Right renal pelvis (tissue), 4 donors: ENCODE measurements at places on chromosomes 3 and 15. TPM values are rescaled to one million over a fixed set of nuclear protein-coding genes. Genes with fewer than 3 reads are reported as not detected.

Gene GRAMD1C
- polyA plus RNA-seq = 22.1 TPM

Gene ITIH3
- 4.8 TPM for polyA plus RNA-seq

Gene LRRC15
- not detected for polyA plus RNA-seq

Gene PRR20G
- polyA plus RNA-seq = not detected

Gene OXSR1
- polyA plus RNA-seq = 48.1 TPM

DNA sequence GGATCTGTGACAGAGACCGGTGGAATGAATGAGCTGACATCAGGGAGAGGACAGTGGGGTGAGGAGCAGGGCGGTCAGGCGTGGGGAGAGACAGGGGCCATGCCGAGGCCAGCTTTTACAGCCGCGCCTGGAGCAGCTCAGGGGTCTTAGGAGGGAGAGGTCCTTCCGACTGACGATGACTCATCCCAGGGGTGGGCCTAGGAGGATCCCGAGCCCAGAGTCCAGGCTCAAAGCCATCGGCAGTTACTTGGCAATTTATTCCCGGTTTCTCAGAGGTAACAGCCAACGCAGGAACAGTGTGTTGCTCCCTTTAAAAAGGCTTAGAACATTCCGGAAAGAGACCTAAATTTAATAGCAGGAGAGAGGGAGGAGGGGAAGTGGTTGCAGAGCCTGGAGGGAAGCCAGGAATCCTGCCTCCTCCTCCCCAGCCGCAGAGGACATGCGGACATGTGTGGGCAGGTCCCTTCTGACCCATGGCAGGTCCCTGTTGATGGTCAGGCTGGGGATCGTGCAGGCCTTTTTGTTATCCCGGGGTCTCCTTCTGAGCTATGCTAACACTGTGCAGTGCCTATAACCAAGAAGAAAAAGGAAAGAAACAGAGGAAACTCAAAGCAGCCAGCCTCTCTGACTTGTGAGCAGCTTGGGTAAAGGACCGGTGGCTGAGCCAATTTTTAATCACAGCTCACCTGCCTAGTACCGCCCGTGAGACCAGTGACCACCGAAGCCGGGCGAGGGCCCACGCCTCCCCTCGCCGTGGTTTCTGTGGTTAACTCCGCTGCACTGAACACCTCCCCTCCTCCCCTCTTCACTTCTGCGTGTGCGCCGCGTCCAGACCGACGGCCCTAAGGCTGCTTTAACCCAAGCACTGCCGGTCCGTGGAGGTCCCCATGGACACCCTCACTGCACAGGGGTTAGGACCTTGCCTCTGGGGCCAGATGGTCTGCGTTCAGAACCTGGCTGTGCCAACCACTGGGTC lies 392.4 kb upstream of the PROK2 start:
- DNase-seq = peak; percentile 49

DNA sequence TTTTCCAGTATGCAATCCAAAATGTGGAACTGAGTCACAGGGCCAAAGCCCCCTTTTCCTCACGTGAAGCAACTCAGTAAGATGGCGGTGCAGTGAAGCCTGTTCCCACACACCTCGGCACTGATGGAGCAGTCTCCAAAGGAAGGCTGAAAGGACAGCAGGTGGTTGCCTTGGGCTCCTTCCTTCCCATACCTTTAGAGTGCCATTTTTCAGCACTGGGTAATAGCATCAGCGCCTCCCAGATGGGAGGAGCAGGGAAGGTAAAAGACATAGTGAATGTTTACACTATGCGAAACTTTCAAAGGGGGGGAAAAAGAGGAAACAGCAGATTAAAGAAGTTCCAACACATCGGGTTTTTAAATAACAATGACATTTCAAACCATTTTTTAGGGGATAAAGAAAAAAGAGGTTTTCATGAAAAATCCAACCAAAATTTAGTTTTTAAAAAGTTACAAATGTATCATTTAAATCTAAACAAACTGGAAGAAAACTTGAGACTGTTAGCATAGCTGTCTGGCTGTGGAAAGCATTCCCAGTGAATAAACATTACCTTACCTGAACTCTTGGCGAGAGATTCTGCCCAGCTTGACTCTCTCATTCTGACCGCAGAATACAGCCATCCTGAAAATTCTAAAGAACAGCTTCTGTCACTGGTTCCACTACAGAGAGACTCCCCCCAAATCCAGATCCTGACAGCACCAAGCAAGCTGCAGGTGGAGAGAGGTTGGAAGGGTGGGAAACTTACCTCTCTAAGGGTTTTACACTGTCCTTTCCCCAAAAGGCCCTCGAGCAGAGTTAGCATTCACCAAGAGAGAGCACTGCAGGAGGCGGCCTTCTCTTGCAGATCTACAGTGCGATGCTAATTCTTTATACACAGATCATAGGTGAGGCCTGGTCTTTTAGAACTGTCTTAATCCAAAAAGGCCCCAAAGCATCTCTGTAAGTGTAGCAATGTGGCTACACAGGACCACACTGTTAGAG lies 32.6 kb downstream of the ABCC5 start:
- no peak for DNase-seq

GRCh38 chr15:89429023-89429422 lies 67.4 kb downstream of the RHCG start:
- DNase-seq = no peak

DNA sequence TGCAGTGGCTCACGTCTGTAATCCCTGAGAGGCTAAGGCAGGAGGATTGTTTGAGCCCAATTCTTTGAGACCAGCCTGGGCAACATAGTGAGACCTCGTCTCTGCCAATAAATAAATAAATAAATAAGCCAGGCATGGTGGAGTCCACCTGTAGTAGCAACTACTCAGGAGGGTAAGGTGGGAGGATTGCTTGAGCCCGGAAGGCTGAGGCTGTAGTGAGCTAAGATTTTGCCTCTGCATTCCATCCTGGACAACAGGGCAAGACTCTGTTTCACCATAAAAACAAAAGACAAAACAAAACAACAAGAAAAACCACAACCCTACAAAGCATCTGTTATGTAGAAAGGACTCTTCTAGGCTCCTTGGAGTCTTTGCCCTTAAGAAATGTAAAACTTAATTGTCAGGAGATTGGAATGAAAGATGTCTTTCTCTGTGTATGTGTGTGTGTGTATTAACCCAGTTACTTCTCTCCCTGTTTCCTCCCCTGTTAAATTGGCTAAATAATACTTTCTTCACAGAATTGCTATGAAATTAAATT lies 9.5 kb downstream of the NECTIN3 start:
- no peak for DNase-seq

- no peak for DNase-seq
Observed at GRCh38 chr15:92011611-92012367, 158.3 kb downstream of the SLCO3A1 start.

- no peak for DNase-seq
Observed at GRCh38 chr3:140148824-140149390, 213.9 kb downstream of the CLSTN2 start.

- DNase-seq = no peak
Observed at GRCh38 chr15:52217186-52217585, 26.0 kb upstream of the GNB5 start.

GRCh38 chr15:30001602-30002001 lies 81.2 kb upstream of the GOLGA8J start:
- no peak for DNase-seq

DNA sequence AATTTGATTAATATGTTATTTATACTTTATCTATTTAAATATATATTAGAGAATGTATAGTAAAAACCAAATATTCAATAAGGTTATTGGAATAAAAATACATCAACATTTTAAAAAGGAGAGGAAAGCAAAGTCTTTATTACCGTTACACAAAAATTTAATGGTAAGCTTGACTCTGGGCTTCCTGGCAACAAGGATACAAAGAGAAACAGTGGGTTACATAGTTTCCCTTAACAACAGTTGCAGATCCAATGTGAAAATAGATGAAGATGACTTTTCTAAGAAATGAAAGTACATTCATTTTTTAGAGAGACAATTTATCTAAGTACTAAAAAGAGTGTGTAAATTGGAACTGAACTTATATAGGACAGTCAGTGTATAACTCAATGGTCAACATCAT lies 6.0 kb upstream of the PHLDB2 start:
- no peak for DNase-seq

DNA sequence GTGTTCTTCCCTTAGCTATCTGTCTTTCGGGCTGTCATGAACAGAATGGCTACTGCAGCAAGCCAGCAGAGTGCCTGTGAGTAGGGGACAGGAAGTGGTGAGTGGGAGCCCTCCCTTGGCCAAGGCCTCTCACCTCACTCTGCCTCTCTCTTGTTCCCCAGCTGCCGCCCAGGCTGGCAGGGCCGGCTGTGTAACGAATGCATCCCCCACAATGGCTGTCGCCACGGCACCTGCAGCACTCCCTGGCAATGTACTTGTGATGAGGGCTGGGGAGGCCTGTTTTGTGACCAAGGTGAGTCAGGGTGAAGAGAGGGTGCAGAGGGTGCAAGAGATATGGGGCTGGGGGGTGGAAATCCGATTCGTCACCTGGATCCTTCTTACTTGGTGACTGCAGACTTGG lies 3.0 kb downstream of the DLL4 start:
- no peak for DNase-seq

DNA sequence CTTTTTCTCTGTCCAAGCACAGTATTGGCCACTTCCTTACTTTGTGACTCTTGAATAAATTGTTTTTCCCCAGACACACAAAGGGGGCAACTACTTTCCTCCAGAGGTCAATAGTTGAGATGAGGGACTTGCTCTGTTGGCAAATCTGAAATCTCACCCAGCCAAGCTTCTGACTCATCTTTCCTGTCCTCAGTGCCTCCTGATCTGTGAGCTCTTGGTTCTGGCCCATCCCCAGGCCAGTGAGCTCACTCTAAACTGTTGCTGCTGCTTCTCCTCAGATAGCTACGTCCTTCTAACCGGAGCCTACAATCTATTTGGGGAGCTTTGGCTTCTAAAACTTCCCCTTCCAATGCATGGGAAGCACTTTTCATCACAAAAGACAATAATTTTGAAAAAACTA lies 50.0 kb upstream of the NMD3 start:
- DNase-seq = no peak

DNA sequence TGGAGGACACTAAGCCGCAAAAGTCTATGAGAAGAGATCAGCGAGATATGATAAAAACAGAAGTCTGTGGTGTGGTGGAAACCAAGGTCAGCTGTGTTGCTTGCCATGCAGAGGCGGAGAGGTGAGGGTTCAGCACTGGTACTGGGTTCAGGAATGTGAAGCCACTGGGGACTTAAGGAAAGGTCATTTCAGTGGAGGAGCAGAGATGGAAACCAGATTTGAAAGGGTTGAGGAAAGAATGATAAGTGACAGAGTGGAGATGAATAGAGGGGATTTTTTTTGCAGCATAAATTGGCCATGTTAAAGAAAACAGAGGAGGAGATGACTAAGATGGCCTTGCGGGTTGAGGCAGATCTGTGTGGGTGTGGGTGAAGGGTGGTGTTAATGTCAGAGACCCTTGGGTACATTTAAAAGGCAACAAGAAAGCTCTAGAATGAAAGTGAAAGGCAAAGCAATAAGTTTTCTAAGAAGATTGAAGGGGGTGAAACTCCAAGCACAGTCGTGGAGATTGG lies 265.5 kb downstream of the ADAMTSL3 start:
- no peak for DNase-seq

DNA sequence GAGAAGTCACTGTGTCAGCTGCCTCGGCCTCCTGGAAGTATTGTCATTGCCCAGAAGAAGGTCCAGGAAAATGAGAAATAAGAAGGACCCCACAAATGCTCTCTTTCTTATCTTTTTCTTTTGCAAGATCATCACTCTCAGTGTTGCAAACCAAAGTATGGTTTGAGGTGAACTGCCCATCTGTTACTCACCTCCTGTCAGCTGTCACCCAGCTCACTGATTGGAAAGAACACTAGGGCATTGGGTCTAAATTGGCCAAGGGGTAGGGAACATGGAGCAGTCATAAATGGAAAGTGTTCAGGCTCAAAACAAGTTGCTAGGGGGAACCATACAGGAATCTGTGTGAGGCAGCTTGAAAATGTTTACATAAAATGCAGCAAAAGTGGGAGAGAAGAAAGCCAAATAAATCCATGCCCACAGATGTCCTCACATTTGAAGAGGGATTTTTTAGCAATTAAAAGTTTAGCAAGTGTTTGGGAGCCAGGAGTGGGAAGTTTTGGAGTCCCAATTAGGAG lies 431.2 kb upstream of the THBS1 start:
- no peak for DNase-seq

- DNase-seq = no peak
Observed at GRCh38 chr3:36494461-36495109, 114.3 kb downstream of the STAC start.

DNA sequence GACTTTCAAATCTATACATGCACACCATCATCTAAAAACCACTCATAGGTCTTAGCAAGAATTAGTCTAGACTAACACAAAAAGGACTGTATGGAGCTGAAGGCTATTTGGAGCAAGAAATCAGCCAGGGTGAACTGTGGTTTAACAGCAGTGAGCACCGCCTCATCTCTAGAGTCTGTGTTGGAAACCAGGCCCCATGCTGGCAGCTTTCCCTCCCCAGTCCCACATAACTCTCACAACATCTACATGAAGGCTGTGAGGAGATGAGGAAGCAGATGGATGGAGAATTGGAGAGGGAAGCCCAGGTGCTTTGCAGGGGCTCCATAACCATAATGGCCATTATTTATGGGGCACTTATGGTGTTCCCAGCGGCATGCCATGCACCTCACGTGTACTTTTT lies 133.2 kb upstream of the TOPAZ1 start:
- DNase-seq = no peak

DNA sequence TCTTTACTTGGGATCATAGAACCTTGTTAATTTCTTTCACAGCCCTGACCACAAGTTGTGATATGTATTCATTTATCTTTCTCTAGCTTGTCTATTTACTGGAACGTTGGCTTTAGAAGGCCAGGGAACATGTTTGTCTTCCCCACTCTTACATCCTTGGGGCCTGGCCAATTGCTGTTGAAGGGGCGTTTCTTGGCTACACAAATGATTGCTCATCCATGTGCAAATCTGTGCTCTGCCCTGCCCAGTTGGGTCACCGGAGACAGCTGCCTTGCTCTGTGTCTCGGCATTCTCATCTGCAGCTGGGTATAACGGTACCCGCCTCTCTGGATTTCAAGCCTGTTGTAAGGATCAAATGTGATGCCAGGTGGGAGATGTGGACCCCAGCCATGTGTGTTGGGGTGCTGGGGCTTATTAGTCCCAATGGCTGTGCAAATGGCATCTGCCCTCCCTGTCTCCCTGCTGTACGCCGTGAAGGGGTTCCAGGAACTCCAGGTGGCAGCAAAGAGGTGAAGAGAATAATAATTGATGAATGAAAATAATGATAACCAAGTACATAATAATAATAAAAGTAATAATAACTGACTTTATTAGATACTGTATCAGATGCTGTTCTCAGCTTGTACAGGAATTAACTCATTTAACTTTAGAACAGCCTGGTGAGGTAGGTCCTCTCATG lies 24.0 kb upstream of the TLE3 start:
- DNase-seq = no peak
